ENCODE measurements at places on chromosomes 7 and 10. TPM values are rescaled to one million over a fixed set of nuclear protein-coding genes. Genes with fewer than 3 reads are reported as not detected.
A peak's percentile ranks its signal among the peaks of the same experiment; 100 is the strongest.

The WDR86 gene
- total RNA-seq = not detected

The CLCN1 gene
- not detected for total RNA-seq

The CALHM3 gene
- not detected for total RNA-seq

The NCF1 gene
- 0.39 TPM for total RNA-seq

DNA sequence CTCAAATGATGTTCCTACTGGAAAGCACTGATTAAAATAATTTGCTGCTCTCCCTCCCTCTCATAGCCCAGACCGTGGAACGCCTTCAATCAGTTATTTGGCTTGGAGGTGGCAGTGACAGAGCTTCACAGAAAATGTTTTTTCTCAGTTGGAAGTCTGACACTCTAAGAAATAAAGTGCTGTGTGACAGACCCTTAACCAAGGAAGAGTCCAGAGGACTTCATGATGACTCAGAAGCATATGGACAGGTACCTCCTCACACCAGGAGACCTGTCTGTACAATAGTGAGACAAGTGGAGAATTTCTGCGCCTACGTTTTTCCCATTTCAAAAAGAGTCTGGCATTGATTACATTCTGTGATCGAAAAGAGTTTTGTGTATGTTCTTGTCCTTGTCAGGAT, 295.5 kb downstream of the DOCK4 start:
- no peak for DNase-seq

- no peak for DNase-seq
Measured at GRCh38 chr10:60883187-60883586, 60.8 kb downstream of the RHOBTB1 start.

GRCh38 chr10:117094856-117095255, 43.2 kb downstream of the VAX1 start:
- DNase-seq = no peak

DNA sequence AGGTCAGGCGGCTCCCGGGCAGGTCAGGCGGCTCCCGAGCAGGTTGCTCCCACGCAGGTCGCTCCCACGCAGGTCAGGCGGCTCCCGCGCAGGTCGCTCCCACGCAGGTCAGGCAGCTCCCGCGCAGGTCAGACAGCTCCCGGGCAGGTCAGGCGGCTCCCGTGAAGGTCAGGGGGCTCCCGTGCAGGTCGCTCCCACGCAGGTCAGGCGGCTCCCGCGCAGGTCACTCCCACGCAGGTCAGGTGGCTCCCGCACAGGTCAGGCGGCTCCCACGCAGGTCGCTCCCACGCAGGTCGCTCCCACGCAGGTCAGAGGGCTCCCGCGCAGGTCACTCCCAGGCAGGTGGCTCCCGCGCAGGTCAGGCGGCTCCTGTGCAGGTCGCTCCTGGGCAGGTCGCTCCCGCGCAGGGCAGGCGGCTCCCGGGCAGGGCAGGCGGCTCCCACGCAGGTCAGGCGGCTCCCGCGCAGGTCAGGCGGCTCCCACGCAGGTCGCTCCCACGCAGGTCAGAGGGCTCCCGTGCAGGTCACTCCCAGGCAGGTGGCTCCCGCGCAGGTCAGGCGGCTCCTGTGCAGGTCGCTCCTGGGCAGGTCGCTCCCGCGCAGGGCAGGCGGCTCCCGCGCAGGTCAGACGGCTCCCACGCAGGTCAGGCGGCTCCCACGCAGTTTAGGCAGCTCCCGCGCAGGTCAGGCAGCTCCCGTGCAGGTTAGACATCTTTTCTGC, 30.7 kb downstream of the PTPRN2 start:
- DNase-seq = no peak

- DNase-seq = no peak
Measured at GRCh38 chr10:129108378-129108777, 358.7 kb upstream of the MGMT start.

- DNase-seq = no peak
Measured at GRCh38 chr10:119680650-119681081, 29.5 kb downstream of the BAG3 start.

DNA sequence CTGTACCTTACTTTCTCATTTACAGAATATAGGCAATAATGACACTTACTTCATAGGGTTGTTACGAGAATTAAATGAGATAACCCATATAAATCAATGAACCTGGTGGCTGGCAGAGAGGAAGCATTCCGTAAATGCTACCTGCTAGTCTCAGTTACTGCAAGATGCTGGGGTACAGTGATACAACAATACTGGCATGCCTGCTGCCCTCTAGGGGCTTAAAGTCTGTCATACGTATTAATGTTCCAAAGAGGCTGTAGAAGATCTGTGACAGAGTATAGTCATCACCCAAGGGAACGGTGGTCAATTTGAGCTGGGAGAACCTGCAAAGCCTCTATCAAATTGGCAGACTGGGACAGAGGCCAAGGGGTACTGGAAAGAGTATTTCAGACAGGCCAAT, 421.5 kb downstream of the GPAM start:
- no peak for DNase-seq

GRCh38 chr10:4698075-4698474, 127.9 kb upstream of the AKR1E2 start:
- DNase-seq = no peak

- no peak for DNase-seq
Measured at GRCh38 chr10:30538086-30538485, 91.5 kb downstream of the LYZL2 start.

DNA sequence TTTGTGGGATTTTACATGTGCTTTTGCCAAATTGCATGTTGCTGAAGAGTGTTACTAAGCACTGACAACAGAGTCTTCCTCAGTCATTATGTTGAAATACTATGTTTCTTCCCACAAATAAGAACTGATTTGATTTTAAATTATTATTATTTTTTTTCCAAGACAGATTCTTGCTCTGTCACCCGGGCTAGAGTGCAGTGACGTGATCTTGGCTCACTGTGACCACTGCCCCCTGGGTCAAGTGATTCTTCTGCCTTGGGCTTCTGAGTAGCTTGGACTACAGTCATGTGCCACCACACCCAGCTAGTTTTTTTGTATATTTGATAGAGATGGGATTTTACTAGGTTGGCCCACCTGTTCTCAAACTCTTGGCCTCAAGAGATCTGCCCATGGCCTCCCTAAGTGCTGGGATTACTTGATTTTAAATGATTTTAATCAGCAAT, 42.3 kb downstream of the MINPP1 start:
- no peak for DNase-seq

- peak; percentile 31 for DNase-seq
Measured at GRCh38 chr10:68550747-68551411, 9.3 kb upstream of the TET1 start.

GRCh38 chr10:123964953-123965352, 73.3 kb upstream of the CPXM2 start:
- no peak for DNase-seq

DNA sequence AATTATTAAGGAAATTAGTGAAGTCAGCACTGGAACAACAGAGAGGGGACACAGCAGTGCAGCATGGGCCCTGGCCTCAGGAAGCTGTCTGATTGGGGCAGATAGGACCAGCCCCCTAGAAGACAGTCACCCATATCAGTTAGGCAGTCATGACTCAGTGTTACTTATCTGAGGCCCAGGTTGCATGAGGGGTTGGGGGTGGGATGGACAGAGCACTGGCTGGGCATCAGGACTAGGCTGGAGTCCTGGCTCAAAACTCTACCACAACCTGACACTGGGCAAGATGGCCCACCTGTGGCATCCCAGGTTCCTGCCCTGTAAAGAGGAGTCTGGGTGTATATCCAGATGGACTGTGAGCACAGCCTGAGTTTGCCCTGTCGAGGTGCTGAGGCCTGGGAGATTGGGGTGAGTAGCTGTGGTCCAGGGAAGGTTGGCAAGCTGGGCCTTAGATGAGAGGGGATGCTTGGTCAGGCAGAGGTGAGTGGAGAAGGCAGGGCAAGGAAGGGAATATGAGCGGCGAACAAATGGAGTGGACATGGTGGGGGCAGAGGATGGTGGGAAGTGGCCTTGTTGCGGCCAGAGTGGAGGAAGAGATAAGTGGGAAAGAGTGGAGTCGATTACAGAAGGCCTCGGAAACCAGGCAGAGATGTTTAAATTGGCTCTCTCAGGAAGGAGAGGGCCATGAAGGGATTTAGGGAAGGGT, 37.5 kb downstream of the HK1 start:
- no peak for DNase-seq

DNA sequence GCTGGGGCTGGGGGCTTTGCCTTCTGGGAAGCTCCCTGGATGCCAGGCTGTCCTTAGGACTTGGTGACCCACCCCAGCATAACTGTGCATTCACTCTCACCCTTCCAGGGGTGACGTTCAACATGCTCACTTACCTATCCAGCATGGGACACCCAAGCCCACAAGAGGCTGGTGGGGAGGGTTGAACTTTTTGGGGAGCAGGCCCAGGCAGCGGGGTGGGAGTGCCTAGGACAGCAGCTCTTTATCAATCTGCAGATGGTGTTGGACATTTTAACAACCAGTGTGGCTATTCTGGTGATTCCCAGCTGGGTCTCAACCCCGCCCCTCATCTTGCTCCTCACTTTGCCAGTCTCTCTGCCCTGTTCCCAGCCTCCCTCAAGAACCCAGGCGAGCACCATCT, 86.4 kb downstream of the CDH23 start:
- DNase-seq = no peak
